ENCODE measurements at places on chromosomes 6 and 20.
A peak's percentile ranks its signal among the peaks of the same experiment; 100 is the strongest.

- DNase-seq = no peak
Measured at GRCh38 chr6:15447546-15448267, 201.8 kb downstream of the JARID2 start.

DNA sequence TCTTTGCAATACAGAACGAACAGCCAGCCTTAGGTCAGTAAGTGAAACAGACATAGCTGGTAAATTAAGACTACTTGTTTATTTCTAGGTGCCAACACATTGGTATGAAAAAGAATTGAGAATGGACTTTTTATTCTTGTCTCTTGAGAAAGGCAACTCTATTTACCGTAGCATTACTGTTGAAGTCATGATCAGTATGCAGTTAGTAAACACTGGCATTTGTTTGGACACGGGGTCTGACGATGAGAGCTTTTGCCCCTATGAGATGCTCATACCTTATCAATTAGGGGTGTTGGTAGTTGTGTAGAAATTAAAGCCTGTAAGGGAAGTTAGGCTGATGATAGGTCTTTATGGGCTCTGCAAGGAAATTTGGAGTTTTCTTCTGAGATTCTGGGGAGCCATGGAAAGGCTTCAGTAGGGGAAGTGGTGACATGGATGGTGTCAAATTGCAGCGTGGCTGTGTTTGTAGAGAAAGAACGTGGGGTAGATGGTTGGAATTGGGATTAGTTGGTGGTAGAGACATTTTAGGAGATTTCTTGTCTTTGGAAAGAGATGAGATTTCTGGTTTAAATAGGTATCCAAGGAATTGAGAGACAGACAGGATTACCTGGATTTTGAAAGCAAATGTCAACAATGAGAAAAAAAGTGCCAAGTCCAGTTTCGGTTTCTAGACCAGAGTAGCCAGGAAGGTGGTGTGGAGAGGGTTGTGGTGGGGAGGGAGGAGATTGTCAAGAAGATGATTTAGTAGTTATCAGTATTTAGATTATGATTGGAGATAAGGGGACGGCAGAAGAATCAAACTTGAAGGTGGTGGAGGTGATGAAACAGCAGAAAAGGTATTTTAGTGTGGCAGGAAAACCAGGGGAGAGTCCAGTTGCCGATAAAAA is 116.6 kb downstream of the JARID2 start:
- no peak for DNase-seq

- DNase-seq = no peak
Measured at GRCh38 chr6:11002176-11002575, 41.9 kb downstream of the ELOVL2 start.

- DNase-seq = no peak
Measured at GRCh38 chr20:49904440-49905214, 10.7 kb downstream of the SPATA2 start.

- DNase-seq = no peak
Measured at GRCh38 chr6:106561686-106562405, 67.5 kb downstream of the RTN4IP1 start.

- no peak for DNase-seq
Measured at GRCh38 chr6:16201706-16202105, 36.7 kb upstream of the GMPR start.

DNA sequence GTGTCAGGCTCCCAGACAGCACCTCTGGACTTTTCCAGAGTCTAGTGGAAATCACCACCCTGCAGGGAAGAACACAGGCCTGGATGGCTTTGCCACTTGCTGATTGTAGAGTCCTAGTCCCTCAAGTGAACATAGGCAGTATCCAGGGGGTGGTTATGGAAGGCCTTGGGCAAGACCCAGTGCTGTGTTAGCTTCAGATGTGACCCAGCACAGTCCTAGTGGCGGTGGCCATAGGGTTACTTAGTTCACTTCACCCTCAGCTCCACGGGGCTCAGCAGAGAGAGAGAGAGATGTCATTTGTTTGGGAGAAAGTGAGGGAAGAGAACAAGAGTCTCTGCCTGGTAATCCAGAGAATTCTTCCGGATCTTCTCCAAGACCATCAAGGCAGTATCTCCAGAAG is 37.3 kb downstream of the RNF146 start:
- no peak for DNase-seq

- peak; percentile 41 for DNase-seq
Measured at GRCh38 chr6:89375427-89376267, 23.1 kb upstream of the UBE2J1 start.

GRCh38 chr6:45827952-45828530 is 187.6 kb downstream of the CLIC5 start:
- DNase-seq = no peak

GRCh38 chr6:167676000-167676665 is 150.6 kb upstream of the AFDN start:
- DNase-seq = no peak

DNA sequence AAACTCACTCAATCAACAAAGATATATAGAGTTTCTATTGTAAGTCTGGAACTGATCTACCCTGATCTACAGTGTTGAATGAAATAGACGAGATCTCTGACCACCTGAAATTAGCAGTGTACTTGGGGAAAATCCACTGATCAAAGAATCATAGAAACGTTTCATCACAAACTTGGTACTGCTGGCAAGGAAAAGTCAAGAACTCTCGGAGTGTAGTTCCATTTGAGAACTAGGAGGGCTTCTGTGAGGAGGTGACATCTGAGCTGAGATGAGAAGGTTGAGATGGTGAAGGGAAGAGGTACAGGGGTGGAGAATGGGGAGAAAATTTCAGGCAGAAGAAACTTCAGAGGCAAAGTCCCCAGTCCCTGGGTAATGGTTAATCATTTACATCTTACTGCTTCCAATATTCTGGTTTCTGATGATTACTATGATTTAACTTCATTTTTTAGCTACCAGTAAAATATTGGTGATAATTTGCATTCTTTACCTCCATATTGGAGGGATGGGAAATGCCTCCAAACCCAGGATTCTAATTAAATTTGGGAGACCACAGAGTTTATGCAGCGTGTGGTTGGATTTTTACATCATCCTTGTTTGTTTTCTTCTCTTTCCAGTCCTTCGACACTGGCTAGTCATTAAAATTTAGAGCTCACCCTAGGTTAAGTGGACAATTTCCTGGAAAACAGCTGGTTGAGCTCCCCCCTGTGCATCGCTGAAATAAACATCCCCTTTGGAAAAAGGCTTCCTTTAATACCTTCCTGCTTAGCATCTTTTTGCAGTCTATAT is 191.9 kb downstream of the BCAS1 start:
- no peak for DNase-seq

GRCh38 chr6:164502833-164503232 is 806.6 kb downstream of the C6orf118 start:
- DNase-seq = no peak

GRCh38 chr6:56549014-56549413 is 93.7 kb downstream of the DST start:
- no peak for DNase-seq

DNA sequence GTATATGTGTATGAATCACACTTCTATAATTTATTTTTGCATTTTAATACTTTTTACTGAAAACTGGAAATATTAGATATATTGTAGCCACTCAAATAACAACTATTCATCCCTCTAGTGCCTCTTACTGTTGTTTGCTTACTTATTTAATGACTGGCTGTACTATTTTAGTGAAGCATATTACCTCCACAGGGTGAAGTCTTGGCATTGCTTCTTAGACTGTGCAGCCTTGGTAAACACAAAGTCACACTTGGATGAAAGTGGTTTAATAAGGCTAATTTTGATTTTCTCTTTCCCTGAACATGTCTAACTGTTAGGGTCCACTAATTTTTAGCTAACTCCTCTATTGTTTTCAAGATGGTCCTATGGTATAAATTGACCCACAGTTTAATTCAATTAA is 1043.2 kb upstream of the ADGRB3 start:
- no peak for DNase-seq

DNA sequence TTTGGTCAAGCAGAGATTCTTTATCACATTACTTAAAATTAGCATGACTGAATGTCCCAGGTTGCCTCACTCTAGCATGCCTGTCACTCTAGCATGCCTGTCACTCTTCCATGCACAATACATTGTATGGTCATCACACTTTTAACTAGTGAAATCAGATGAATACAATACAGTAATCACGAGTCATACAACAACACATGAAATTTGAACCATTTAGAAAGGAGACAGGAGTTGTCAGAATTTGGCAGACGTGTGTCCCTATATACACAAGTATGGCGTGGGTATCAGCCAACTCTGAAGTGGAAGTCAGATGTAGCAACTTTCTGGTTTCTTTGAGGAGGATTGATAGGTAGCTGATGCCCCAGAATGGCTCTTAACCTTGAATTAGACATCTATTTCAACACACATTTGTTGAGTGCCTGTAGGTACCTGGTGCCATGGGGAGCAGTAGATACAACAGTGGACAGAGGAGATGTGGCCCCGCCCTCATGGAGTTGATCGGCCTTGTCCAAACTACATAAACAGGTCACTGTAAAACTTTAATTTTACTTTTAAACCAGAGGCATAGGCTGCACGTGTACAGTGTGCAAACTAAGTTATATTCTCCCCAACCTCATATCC is 116.1 kb upstream of the TIAM2 start:
- no peak for DNase-seq

- DNase-seq = peak; percentile 51
Measured at GRCh38 chr6:41939848-41940758, 1.5 kb downstream of the CCND3 start.

- DNase-seq = no peak
Measured at GRCh38 chr6:167475947-167476346, 151.1 kb downstream of the TTLL2 start.

DNA sequence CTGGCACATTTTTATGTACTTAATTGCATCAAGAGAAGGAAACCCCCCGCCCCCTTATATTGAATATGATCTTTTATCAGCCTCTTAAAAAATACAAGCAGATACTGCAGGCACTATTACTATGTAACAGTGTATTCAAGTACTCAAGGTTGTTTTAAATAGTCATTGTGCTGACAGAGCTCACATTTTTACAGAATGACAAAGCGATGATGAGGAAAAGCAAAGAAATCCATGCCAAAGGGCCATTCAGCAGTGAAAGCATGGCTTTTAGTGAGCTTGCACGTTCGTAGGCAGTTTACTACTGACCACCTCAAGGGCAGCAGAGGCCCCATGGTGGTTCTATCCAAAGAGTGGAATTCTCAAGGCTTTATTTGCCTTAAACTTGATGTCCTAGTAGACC is 146.8 kb downstream of the RPS12 start:
- DNase-seq = no peak

GRCh38 chr6:39207416-39208222 is 21.7 kb downstream of the KCNK5 start:
- no peak for DNase-seq

- DNase-seq = no peak
Measured at GRCh38 chr6:48255094-48255493, 144.1 kb upstream of the PTCHD4 start.

DNA sequence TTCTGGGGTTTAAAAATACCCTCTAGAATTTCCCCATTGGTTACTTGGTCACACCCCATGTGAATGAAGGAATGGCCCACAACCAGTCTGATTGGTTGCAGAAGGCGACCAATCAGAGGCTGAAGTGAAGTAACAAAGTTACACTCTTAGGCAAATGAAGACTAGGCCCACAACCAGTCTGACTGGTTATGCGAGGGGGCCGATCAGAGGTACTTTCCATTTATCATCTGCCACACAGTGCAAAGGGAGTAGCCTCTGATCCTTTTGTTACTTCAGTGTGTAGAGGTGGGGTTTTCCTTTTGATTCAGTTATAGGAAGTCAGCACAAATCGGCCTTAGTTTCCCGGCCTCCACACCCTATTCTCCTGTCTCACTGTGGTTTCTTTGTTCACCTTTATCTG is 61.2 kb upstream of the SGK1 start:
- peak; percentile 34 for DNase-seq

DNA sequence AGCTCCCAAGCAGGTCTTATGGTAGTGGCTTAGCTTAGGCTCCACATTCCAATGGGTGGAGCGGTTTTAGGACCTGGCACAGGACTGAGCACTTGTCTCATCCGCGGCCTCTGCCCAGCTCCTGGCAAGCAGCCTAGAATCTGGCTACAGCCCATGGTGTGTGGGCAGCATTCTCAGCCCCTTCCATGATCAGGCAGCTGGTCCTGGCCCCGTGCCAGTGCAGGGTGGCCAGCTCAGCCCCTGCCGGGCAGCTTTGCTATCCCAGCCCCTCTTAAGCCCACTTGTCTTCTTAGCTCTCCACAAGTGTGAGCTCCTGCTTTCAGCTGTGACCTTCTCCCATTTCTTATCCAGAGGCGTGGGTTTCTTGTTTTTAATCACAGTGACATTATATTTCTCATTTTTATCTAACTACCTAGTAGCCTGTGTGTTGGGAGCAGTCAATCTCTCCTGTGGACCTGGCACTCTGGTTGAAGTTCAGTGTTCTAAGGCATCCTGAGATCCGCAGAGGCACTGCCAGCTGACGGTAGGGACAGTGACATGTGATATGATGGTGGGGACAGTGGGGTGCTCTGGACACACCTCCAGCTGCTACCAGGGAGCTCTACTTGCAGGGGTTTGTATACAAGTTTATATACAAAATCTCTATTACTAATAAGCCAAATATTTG is 119.9 kb upstream of the PRND start:
- no peak for DNase-seq

GRCh38 chr20:55057779-55058415 is 582.5 kb downstream of the DOK5 start:
- DNase-seq = no peak

DNA sequence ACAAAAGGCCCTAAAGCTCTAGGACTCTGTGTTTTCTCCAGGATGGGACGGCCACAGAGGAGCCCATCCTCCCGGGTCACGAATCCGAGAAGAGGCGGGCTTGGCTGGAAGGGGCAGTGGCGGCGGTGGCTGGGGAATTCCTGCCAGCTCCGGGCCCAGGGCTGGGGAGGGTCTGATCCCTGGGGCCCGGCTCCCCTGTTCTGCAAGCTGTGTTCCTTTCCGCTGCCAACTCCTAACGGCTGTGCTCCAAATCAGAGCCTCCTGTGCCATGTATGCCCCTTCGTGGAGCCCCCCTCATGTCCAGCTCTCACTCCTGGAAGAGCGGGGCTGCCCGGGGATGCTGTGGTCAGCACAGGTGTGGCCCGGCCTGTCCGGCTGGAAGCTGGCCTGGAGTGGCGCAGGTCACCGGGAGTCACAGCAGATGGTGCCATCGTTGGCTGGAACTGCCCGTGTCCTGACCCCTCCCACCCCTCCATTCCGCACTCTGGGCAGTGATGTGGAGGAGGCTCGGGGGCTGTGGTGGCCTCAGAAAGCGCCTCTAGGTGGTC is 88.2 kb upstream of the MPC1 start:
- DNase-seq = no peak

DNA sequence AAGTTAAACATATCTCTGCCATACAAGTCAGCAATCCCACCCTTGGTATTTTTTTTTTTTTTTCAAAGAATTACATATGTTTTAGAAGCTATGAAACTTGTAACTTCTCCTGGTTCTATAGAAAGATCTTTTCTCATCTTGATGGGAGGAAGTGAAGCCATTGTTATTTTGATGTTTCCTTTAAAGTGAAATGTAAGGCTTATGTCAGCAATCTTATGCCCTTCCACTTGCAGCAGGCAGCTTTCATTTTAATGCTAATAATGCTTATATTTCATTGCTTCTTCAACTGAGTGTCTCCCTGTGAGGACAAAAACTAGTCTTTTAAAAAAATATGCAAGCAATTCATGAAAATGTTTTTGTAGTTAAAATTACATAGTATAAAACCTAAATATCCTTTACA is 1614.7 kb downstream of the KHDRBS2 start:
- DNase-seq = no peak

GRCh38 chr6:13063300-13063918 is 264.9 kb downstream of the TBC1D7 start:
- DNase-seq = no peak

GRCh38 chr20:20894753-20895152 is 182.3 kb upstream of the RALGAPA2 start:
- no peak for DNase-seq

- no peak for DNase-seq
Measured at GRCh38 chr6:133893946-133894345, 5.0 kb downstream of the TCF21 start.
